ENCODE measurements at places on chromosomes 5 and 9. TPM values are rescaled to one million over a fixed set of nuclear protein-coding genes. Genes with fewer than 3 reads are reported as not detected.

- DNase-seq = peak; percentile 41
Observed at GRCh38 chr9:128902351-128903078, 18.3 kb upstream of the PHYHD1 start.

DNA sequence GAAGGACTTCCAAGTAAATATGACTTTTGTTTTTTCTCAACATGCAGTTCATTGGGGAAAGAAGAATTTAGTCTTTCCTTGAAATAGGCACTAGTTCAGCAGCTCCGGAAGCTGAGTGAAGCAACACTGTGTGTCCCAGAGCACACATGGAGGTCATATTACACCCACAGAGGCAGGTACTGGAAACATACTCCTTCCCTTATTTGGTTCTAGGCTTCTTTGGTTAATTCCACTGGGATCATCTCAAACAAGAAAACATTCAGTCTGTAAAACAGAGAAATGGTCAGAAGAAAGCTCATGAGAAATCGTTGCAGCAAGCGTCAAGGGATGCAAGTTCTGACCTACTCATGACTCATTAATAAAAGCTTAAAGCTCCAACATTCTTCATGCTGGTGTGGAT is 175.1 kb upstream of the PCSK5 start:
- DNase-seq = no peak

CNTLN gene
- 5.7 TPM for total RNA-seq

- DNase-seq = no peak
Observed at GRCh38 chr9:109506097-109506712, 8.1 kb upstream of the PTPN3 start.

DNA sequence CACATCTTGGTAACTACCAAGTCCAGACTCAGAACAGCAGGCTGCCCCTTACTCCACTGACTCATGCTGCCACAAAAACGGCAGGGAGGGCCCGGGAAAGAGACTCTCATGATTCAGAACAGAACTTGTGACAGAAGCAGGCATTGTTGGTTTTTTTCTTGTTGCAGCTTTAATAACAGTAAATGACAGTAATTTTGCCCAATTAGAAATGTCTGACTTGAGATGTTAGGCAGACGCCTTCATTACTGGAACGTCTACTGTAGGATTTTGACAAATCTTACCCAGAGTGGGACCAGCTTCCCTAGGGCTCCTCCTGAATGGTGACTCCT is 77.9 kb downstream of the SEMA5A start:
- no peak for DNase-seq

- no peak for DNase-seq
Observed at GRCh38 chr5:4630031-4630430, 510.1 kb upstream of the ADAMTS16 start.

DNA sequence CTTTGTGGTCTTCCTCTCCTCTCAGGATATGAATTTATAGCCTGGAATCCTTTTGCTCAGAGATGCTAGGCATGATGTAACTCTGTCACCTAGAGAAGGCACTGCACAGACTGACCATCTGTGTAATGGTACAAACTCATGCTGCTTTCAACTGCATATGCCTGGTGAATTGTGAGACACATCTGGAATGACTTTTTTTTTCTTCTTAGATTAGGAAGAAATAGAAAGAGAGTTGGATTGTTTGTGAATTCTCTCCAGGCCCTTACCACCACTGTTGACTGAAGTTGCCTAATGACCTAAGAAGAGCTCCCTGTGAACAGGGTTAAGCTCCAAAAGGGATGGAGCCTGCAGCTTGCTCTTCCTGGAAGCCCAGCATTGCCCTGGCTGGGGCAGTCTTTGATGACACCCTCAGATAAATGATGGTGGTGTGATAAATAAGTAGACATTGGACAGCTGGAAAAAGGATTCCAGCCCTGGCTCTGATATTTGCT is 47.8 kb upstream of the TRIM32 start:
- DNase-seq = no peak

- no peak for DNase-seq
Observed at GRCh38 chr5:128667751-128668150, 129.7 kb upstream of the FBN2 start.

DNA sequence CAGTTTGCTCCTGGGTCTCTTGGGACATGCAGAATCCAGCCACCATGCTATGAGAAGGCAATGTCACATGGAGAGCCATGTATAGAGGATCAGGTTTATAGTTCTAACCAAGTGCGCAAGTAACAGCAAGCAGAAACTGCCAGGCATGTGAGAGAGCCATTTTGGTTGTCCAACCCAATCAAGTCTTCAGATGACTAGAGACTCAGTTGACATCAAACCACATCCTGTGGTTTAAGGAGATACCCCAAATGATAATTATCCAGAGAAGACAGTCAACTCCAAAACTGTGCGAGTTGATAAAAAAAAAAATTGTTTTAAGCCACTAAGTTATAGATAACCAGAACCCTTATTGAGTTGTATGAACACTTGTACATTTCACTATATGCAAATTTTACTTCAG is 40.2 kb downstream of the TMEM232 start:
- DNase-seq = no peak

LCN1 gene
- total RNA-seq = not detected

GRCh38 chr5:120982351-120982750 is 518.3 kb downstream of the PRR16 start:
- no peak for DNase-seq

- no peak for DNase-seq
Observed at GRCh38 chr5:5422819-5423515, 490 bp downstream of the ICE1 start.

DNA sequence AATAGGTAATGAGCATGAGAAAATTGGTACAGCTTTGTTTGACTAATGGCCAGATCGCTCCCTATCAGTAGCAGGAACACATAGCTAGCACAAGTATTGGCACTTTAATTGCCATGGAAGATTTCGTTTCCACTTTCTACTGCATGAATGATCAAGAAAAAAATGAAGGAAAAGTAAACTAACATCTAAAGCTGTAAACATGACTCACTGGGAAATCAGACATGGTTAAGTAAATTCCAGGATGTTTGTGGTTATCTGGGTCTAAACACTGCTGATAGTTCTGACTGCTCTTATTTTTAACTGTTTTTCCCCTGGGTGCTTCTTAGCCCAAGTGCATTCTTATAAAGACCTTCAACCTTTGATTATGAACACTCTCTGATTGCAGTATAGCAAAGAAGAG is 388.9 kb downstream of the NR2F1-AS1 start:
- no peak for DNase-seq

PCDHGA9 gene
- total RNA-seq = 18.1 TPM

Measured in Calu3 (cell line).